ENCODE measurements at places on chromosomes 3 and 15.

GRCh38 chr3:141538568-141539240 lies 51.9 kb downstream of the RASA2 start:
- DNase-seq, result no peak

DNA sequence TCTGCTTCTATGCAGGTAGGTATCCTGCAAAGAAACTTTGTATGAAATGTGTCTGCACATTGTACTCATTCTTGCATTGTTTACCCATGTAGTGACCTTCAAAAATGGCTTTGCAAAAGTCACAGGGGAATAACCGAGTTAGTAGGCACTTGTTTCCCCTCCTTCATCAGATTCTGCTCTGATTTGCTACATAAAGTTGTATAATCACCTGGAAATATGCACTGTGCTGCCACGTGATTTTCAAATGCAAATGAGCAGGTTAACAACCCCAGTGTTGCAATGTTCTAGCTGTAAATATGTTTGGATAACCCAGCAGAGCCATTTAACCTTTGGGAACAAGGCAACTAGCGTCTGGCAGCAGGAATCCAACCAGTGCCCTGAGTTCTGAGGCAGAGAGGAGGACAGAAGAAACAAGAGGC lies at the start of gene KNG1:
KNG1 (plus strand) TSS at position 321 of the 419 bp plus-strand sequence. CDS start 184 bp downstream, outside the sequence.
- no peak for DNase-seq

DNA sequence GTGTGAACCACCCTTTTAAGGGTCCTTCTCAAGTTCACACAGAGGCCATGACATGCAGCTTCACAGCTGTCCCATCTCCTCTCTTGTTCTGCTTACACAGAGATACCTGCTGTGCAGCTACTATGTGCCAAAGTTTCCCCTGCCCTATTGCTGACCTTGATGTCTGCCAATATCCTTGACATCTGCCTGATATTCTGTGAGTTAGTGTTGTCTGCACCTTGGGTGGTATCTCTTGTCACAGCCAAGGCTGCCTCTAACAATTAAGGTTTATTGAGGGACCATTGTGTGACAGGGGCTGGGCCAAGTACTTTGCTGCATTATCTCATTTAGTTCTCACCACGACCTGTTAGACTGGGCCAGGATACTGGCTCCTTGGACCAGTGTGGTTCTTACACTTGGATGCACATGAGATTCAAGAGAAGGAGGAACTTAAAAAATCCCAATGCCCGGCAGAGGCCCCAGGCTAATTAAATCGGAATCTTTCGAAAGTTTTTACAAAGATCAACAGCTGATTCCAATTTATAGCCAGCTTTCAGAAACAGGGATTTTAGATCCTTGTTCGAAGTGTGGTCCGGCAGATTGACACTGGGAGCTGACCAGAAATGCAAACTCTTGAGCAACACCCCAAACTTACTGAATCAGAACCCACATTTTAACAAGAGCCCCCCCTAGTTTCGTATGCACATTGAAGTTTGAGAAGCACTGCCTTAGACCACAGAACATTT lies 178.6 kb downstream of the SATB1 start:
- no peak for DNase-seq

GRCh38 chr15:89649716-89650115 lies 5.6 kb downstream of the KIF7 start:
- DNase-seq, result no peak

DNA sequence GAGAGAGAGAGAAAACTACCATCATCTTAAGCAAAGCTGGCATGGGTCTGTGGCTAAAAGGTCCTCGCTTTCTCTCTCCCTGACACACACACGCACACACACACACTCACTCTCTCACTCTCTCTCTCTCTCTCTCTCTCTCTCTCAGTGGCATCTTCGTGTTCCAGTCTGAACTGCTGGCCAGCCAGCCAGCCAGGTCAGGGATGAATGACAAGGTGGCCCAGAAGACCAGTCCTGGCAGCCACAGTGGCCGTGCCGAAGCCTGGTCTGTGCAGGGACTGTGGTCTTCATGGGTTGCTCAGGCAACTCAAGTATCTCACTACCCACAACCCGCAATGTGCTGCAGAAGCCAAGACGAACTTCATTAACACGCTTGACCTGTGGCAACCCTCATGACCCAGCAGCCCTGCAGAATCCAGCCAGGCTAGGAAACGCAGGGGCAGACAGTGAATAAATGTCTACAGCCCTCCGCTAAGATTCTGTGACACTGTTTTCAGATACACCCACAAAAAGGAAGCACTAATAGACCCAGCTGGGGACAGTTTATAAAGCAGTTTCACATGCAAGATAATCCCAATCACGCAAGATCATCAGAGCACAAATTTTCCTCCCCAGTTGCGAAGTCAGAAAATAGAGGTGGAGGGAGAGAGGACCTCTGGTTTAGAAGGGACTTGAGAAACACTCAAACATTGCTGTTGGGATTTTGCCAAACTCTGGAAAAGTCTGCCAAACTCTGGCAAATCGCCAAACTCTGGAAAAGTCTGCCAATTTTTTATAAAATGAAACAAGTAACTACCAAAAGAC lies 66.4 kb downstream of the XXYLT1 start:
- DNase-seq, result no peak

DNA sequence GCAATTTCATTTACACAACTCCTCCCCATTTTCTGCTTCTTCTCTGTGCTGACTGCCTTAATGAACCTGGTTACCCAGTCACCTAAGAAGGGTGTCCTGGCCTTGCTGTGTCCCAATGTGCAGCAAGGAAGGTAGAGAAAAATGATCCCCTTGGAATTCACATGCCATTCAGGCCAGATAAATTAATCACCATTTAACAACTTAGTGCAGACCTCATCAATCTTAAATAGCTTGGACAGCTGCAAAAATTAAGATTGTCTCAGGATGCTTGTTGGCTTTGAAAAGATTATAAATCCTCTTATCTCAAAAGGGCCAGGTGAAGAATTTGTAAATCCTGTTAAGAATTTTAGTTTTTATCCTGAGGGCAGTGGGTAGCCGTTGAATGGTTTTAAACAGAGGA lies 9.7 kb upstream of the CDV3 start:
- DNase-seq, result no peak

- no peak for DNase-seq
These were observed 320.9 kb upstream of the ICE2 start for GRCh38 chr15:60799885-60800284.

DNA sequence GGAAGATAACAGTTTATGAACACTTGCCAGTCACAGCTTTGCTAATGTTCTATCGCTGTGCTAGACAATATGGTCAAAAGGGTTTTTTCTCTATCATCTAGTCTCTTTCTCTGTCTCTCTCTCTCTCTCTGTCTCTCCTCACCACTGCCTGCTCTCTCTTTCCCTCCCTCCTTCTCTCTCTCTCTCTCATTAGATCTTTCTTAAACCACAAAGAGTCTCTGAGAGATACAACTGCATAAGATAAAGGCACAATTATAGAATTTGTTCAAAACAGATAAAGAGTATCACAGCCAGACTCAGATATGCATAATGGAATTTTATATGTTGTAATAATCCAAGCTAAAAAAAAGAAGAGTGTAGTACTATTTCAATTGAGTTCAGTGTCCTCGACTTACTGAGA lies 258.4 kb downstream of the MECOM start:
- no peak for DNase-seq
